ENCODE measurements at places on chromosomes 12 and 14. TPM values are rescaled to one million over a fixed set of nuclear protein-coding genes. Genes with fewer than 3 reads are reported as not detected.

KDM2B gene
- 48.4 TPM for total RNA-seq

CCDC196 gene
- total RNA-seq: not detected

SLC39A5 gene
- total RNA-seq: not detected

TAC3 gene
- total RNA-seq: not detected

CLEC1B gene
- not detected for total RNA-seq

TMEM63C gene
- 5.2 TPM for total RNA-seq

CLEC4D gene
- total RNA-seq: not detected

GPD1 gene
- 0.24 TPM for total RNA-seq

CMTM5 gene
- total RNA-seq: 0.32 TPM

DNA sequence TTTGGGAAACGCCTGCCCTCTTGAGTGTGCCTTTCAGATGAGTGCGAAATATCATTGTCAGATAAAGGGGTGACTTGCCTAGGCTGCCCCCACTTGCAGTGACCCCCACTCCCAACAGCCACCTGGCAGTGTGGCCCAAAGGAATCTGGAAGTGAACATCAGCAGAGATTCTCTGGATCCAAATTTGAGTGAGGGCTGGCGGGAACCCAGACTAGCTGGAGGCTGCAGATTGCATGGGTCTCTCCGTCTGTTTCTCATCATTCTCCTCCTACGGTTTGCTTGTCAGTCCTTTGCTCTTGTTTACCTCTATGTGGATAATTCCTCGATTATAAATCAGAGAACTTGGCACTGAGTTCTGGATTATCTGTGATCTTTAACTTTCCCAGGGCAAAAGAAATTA, 280.8 kb downstream of the ZFP36L1 start:
- H3K27me3 ChIP-seq: no peaks in the 10 kb centered on the region
- peaks cover 33% of the 10 kb centered on the region for H3K4me1 ChIP-seq
- no peak overlapping the region for H3K27ac ChIP-seq
- H3K36me3 ChIP-seq: no peaks in the 10 kb centered on the region
- DNase-seq: no peak
- H3K4me3 ChIP-seq: no peak overlapping the region

DNA sequence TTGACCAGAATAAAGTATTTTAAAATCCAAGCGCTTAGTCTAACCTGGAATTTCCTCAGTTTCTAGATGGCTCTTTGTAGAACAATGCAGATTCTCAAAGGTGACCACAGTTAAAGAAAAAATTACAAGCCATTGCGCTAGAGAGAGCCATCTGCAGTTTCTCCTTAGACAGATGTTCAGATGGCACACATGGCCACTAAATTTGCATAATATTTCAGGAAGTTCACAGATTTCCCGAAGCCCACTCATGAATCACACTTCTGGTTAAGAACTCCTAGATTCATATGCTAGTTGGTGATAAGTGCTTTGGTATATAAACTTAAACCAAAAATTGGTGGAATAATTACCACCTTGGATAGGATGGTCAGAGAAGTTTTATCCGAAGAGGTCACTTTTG, 749 bp downstream of the AKAP3 start:
- no peaks in the 10 kb centered on the region for H3K36me3 ChIP-seq
- no peaks in the 10 kb centered on the region for H3K27me3 ChIP-seq
- peaks cover 5% of the 10 kb centered on the region for H3K4me1 ChIP-seq
- DNase-seq: no peak
- H3K27ac ChIP-seq: peak overlapping the region; percentile 77

- no peak for DNase-seq
- H3K27ac ChIP-seq: no peak overlapping the region
- no peak overlapping the region for H3K4me3 ChIP-seq
- H3K36me3 ChIP-seq: no peaks in the 10 kb centered on the region
- peaks cover 40% of the 10 kb centered on the region for H3K4me1 ChIP-seq
- no peaks in the 10 kb centered on the region for H3K27me3 ChIP-seq
These were observed 83.7 kb downstream of the TMEM30B start for GRCh38 chr14:61197416-61197815.

DNA sequence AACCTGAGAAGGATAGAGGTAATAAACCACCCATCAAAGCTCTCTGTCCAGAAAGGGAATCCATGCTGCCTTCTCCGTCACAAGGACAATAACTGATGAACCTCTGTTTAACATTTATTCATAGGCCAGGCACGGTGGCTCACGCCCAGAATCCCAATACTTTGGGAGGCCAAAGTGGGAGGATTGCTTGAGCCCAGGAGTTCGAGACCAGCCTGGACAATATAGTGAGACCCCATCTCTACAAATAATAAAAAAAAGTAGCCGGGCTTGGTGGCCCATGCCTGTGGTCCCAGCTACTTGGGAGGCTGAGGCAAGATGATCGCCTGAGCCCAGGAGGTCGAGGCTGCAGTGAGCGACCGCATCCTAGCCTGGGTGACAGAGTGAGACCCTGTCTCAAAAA, 7.1 kb upstream of the FOS start:
- no peak overlapping the region for H3K4me3 ChIP-seq
- H3K4me1 ChIP-seq: peaks cover 12% of the 10 kb centered on the region
- DNase-seq: no peak
- H3K27ac ChIP-seq: no peak overlapping the region

DNA sequence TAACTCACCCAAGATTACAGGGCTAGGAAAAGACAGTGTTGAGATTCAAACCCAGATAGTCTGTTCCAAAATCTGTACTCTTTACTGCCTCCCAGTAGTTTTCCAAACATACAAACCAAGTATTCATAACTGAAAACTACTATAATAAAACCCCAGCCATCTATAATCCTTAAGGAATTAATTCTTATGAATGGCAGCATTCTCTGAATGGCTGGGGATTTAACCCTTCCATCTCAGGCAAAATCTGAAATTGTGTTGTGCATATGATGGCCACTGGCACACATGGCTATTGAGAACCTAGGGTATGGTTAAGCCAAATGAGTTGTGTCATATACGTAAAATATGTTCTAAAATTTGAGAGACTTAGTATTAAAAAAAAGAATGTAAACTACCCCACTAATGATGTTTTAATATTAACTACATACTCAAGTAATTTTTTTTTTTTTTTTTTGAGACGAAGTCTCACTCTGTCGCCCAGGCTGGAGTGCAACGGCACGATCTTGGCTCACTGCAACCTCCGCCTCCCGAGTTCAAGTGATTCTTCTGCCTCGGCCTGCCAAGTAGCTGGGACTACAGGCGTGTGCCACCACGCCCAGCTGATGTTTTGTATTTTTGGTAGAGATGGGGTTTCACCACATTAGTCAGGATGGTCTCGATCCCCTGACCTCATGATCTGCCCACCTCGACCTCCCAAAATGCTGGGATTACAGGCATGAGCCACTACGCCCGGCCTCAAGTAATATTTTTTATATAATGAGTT, 16.7 kb downstream of the PPP1R13B start:
- no peaks in the 10 kb centered on the region for H3K4me1 ChIP-seq
- H3K4me3 ChIP-seq: no peak overlapping the region
- no peaks in the 10 kb centered on the region for H3K27me3 ChIP-seq
- no peak overlapping the region for H3K27ac ChIP-seq
- no peaks in the 10 kb centered on the region for H3K36me3 ChIP-seq

DNA sequence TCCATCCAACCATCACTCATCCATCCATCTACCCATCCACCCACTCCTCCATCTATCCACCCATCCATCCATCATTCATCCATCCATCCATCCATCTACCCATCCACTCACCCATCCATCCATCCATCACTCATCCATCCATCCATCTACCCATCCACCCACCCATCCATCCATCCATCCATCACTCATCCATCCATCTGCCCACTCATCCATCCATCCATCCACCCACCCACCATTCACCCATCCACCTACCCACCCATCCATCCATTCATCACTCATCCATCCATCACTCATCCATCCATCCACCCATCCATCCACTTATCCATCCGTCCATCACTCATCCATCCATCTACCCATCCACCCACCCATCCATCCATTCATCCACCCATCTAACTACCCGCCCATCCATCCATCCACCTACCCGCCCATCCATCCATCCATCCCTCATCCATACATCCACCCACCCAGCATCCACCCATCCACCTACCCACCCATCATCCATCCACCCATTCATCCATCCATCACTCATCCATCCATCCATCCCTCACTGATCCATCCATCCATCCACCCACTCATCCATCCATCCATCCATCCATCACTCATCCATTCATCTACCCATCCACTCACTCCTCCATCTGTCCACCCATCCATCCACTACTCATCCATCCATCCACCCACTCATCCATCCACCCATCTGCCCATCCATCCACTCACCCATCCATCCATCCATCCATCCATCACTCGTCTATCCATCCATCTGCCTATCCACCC, 24.1 kb downstream of the TRPV4 start:
- H3K36me3 ChIP-seq: peaks cover 2% of the 10 kb centered on the region
- no peaks in the 10 kb centered on the region for H3K4me1 ChIP-seq
- H3K27ac ChIP-seq: no peak overlapping the region
- H3K4me3 ChIP-seq: no peak overlapping the region
- no peak for DNase-seq
- no peaks in the 10 kb centered on the region for H3K27me3 ChIP-seq

DNA sequence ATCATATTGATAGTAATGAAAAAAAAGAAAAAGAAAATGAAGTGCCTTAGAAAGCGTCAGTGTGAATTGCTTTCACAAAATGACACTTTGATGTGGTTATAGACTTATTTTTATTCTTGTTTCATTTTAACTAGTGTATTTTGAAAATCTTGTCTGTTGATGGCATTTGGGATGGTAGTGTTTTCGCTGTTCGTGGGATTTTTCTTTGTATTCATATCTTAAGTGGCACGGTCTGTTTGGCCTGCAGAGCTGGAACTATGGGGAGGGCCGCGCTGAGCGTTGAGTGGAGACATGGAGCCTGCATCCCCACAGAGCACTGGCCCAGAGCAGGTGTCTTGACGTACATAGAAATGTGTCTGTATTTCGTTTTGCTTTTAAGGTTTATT, 61.6 kb downstream of the WDR20 start:
- 0 out of 2 replicates have a peak, but pooled peaks cover 4% of the 10 kb centered on the region for H3K4me1 ChIP-seq
- H3K27me3 ChIP-seq: no peaks in the 10 kb centered on the region
- H3K4me3 ChIP-seq: no peak overlapping the region
- no peak overlapping the region for H3K27ac ChIP-seq
- peaks cover 18% of the 10 kb centered on the region for H3K36me3 ChIP-seq

DNA sequence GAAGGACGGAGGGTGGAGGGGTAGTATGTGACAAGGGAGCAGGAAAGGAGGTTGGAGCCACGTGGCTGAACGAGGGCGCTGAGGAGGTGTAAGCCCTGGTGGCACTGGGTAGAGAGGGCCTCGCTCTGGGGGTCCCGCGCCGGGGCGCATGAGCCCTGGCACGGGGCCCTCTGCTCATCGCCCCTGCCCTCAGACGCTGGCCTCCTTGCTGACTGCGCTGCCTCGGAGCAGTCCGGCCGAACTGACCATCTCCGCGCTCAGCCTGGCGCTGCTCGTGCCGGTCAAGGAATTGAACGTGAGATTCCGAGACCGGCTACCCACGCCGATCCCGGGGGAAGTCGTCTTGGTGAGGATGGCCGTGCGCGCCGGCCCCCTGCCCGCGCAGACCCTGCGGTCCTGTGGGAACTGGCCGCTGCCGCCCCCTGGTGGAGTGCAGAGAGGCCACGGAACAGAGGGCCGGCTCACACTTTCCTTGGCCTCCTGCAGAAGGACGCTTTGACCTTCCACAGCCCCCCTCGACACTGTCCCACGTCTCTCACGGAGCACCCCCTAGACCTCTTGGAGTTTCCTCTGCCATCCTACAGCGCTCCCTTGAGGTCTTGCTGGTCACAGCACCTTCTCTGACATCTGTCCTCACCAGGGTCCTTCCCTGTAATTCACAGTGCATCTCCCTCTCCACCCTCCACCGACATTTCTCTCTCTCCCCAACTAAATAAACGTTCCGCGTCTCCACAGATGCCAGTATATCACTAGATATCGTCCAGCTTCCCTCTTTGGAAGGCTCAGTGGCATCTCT, 10.5 kb downstream of the ARHGEF25 start:
- H3K36me3 ChIP-seq: peaks cover 31% of the 10 kb centered on the region
- no peaks in the 10 kb centered on the region for H3K27me3 ChIP-seq
- peak; percentile 81 for DNase-seq
- no peak overlapping the region for H3K27ac ChIP-seq
- no peak overlapping the region for H3K4me3 ChIP-seq

DNA sequence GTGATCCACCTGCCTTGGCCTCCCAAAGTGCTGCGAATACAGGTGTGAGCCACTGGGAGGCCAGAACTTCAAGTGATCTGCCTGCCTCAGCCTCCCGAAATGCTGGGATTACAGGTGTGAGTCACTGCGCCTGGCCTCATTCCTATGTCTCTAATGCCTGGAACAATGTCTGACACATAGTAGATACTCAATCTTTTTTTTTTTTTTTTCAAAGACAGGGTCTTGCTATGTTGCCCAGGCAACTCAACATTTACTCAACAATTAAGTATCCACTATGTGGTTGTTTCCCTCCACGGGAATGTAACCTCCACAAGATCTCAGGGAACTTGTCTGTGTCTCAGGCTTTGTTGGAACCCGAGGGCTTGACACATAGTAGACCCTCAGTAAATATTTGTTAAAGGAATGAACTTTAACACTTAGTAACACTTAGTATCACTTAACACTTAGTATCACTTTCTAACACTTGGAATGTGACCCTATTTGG, 3.0 kb upstream of the TMEM120B start:
- H3K4me3 ChIP-seq: no peak overlapping the region
- no peaks in the 10 kb centered on the region for H3K27me3 ChIP-seq
- H3K36me3 ChIP-seq: no peaks in the 10 kb centered on the region
- peak overlapping the region; percentile 100 for H3K27ac ChIP-seq

GRCh38 chr12:7190268-7191055, 976 bp downstream of the PEX5 start:
- peak overlapping the region; percentile 85 for H3K4me3 ChIP-seq
- peak; percentile 20 for DNase-seq
- H3K4me1 ChIP-seq: peaks cover 8% of the 10 kb centered on the region
- H3K36me3 ChIP-seq: peaks cover 26% of the 10 kb centered on the region

DNA sequence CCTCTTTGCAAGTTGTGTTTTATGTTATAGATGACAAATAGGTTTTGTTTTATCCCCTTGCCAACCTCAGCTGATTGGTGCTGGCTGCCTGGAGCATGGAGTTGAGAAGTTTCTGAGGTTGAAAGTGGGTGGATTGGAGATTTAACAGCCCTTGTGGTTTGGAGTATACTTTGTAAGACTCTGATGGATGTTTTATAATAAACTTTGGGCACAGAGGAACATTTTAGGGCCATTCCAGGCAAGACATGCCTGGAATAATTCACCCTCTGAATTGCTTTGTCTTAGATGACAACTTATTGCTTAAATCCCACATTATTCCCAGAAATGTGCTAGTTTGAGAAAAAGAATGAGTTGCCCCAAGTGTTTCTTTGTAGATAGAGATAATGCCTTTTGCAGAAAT, 158.9 kb downstream of the SLC5A8 start:
- H3K27ac ChIP-seq: peak overlapping the region; percentile 55
- no peak overlapping the region for H3K4me3 ChIP-seq
- no peaks in the 10 kb centered on the region for H3K36me3 ChIP-seq
- no peak for DNase-seq

- no peaks in the 10 kb centered on the region for H3K4me1 ChIP-seq
- H3K27me3 ChIP-seq: no peaks in the 10 kb centered on the region
- no peak overlapping the region for H3K27ac ChIP-seq
- no peak for DNase-seq
- H3K36me3 ChIP-seq: peaks cover 3% of the 10 kb centered on the region
These were observed 20.0 kb downstream of the KLC1 start for GRCh38 chr14:103649001-103649400.

- H3K4me1 ChIP-seq: peaks cover 3% of the 10 kb centered on the region
- no peak overlapping the region for H3K4me3 ChIP-seq
- no peak overlapping the region for H3K27ac ChIP-seq
- H3K27me3 ChIP-seq: no peaks in the 10 kb centered on the region
- no peak for DNase-seq
These were observed 57.7 kb downstream of the ETNK1 start for GRCh38 chr12:22682663-22683062.
